ENCODE measurements at places on chromosomes 13 and 19.

- peak; percentile 86 for DNase-seq
Measured at GRCh38 chr19:37506387-37507166, at the start of gene ZNF793. Gene ZNF793, plus strand, starts transcription at chr19:37506939. Its CDS starts 16,501 bp downstream, at chr19:37523440.

DNA sequence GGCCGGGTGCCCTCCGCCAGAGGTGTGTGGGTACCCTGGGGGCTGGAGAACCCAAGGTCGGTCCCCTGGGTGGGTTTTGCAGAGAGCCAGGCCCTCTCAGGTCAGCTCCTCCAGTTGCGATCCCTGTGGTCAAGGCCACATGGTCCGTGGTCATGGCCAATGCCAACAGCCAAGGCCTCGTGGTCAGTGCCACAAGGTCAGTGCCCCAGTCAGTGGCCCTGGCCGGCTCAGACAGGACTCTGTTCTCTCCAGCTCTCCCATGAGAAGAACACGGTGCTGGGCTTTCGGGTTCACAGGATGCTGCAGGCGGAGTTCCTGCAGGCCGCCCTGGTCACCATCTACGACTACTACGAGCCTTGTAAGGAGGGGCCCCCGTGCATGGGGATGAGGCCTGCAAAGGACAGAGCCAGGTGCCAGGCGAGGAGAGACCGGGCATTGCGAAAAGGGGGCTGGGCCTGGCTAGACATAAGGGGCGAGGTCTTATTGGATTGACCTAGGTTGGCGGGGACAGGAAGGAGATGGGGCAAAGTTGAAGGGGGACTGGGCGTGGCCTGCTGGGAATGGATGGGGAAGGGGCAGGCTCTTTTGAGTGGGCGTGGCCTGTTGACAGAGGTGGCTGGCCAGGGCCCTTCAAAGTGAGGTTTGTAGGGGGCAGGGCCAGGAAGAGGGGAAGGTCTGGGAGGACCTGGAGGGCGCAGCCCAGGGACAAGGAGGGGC, 15.2 kb upstream of the SHFL start:
- DNase-seq, result no peak

DNA sequence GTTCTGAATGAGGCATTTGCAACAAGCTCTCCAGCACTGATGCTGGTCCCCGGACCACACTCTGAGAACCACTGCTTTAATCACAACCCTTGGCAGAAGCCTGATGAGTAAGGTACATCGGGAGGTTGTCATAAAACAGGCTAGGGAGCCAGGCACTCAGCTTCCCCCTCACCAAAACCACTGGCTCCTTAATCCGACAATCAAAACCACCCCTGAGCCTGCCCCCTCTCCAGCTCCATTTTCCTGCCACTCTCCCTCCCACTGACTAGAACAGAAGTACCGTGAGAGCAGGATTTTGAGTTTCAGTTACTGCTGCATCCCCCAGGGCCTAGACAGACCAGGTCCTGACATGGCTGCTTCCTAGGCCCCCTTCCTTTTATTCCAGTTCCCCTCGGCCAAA, 7.2 kb downstream of the GSK3A start:
- DNase-seq, result no peak

DNA sequence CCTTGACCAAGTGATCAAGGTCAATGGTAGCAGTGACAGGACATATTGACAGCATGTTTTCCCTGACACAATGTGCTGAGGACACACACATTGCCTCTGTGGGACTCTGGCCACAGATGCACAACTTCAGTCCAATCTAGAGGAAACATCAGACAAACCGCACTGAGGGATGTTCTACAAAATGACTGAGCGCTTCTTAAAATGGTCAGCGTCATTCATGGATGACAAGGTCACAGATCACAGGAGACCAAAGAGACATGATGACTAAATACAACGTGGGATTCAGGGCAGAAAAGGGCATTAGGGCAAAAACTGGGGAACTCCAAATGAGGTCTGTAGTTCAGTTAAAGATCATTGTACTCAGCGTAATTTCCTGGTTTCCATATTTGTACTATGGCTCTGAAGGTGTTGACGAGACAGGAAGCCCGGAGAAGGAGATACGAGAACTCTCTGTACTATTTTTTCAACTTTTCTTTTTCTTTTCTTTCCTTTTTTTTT, 20.6 kb downstream of the PBX4 start:
- DNase-seq, result peak; percentile 87

DNA sequence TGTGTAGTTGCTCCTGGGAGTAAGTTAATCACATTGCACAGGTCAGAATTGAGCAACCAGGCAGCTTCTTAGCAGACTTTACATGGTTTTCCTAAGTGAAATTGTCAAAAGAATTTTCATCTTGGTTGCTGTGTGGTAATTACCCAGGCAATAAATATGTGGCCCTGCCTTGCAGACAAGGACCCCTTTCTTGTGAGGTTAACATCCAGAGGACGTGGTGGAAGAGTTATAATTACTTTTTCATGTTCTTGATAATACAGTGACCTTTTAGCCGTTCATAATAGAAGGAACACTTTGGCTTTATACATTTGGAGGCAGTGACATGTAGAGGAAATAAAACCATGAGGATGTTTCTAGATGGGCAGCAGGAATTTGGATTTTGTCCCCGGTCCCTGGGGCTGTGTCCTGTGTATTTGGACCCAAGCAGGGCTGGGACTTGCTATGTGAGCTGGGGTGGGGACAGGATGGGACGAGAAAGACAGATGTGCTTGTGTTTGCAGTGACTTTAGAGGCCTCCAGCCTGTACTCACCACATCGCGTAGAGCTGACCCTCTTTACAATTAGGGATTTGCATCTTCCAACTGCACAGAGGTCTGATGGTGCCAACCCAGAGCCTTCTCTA, 156.2 kb downstream of the STK24 start:
- no peak for DNase-seq

DNA sequence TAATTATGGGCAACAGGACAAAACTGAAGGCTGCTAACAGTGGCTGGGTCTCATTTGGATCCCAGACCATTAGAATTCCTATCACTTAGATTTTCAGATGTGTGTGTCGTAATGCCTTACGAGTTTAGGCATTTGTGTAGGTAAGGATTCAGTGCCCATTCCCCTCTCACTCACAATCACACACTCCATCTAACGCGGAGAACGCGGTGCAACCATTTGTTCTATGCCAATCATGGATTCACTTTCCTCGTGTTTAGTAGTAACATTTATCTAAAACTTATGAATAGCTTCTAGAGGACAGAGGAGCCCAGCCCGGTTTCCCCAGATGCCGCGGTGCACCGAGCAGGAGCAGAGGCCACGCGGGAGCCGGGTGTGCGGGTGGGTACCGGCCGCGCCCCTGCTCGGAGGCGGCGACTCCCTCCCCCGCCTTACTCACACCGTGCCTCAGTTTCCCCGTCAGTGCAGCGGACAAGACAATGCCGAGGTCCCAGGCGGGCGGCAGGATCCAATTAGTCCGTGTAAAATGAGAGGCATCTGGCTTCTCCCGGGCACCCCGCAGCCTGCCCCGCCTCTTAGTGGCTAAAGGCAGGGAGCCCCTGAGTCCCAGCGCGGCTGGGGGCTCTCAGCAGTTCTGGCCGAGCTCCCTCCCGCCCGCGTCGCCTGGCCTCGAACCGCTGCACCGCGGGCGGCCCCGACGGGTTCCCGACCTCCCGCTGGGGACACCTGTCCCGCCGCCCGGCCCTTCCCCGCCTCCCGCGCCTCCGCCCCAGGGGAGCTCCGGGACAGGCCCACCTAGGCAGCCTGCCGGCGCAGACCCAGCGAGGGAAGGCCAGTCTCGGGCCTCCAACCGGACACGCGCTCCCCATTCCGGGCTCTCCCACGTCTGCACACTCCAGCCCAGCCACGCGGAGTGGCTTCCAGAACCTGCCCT, 5.9 kb upstream of the C1QTNF9B start:
- DNase-seq, result no peak

- no peak for DNase-seq
Measured at GRCh38 chr19:35170359-35171061, 16.0 kb downstream of the FXYD5 start.

DNA sequence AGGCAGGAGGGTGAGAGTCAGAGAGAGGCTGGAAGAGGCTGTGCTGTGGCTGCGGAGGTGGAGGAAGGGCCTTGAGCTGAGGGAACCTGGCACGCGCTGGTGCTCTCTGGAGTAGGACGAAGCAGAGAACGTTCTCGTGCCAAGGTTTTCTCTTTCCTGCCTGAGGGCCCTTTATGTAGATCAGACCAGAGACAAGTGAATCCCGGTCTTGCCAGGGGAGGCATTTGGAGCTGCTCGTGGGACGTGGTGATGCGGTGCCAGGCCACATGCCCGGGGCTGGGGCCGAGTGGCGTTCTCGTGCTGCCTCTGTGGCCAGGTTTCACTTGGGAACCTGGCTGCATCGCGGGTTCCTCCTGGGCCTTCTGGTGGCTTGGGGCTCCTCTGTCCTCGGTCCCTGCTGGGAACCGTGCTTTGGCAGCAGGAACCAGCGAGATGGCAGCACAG, 54.2 kb downstream of the KDM4B start:
- no peak for DNase-seq

DNA sequence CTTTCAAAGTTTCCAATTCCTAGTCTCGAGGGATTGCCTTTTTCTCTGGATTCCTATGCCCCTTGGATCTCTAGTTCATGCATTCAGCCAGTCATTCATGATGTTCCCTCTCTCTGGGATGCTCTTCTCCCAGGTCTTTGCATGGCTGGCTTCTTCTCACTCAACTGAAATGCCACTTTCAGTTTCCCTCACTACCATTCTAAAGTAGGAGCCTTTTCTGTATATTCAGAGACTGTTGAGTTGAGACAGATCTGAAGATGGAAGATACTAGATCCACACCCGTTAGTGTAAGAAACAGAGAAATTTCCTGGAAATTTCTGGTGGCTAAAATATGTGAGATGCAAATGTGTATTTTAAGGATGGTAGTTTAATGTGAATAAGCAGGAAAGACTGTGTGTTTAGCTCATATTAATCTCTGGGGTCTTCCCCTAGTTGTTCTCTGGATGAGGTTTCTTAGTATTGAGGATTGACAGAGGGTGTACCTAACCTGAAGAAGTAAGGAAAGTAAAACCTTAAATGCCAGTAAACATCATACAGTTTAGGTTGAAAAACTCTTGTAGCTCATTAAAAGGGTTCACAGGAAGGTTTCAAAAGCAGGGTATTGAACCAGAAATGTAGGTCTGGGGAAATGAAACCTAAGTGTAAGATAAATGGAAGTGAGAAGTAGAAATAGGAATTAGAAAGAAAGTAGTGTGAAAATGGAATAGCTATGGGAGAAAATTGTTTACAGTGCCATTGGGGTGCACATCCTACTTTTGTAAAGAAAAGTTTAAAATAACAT, 331.3 kb downstream of the NDFIP2 start:
- no peak for DNase-seq

DNA sequence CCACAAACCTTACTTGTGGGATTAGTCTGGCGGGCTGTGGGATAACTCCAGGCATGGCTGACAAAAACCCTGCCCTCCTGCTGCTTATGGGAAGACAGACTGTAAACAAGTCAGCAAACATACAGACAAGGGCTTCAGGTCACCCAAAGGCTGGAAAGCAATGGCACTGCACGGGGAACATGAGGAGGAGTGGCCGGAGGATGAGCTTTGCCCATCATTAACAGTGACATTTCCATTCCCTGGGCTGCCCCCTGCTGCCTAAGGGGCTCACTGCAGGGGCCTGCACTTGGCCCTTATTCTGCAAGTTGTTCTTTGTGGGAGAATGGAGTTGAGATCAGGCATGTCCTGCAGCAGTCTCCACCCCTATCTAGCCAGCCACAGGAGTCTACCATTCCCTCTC, 91.3 kb downstream of the UQCRFS1 start:
- no peak for DNase-seq

DNA sequence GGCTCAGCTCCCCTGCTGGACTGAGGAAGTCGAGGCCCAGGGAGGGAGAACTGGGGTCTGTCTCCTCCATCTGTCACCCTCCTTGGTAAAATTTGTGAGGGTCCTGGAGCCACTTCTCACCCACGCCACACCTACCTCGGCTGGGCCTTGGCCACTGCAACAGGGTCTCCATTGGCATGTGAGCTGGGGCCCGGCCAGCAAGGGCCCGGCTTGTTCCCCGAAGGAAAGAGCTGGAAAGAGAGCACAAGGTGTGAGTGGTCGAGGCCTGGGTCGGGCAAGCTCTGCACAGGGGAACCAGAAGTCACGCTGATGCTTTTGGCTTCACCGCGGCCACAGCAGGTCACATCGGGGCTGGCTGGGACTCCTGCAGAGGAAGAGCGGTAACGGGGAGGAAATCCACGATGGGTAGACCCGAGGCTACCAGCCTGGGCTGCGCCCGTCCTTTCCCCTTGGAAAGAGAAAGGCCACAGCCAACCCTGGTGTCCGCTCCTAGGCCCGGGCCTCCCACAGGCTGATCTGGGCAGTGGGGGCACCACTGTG, 9.0 kb downstream of the NANOS3 start:
- no peak for DNase-seq

DNA sequence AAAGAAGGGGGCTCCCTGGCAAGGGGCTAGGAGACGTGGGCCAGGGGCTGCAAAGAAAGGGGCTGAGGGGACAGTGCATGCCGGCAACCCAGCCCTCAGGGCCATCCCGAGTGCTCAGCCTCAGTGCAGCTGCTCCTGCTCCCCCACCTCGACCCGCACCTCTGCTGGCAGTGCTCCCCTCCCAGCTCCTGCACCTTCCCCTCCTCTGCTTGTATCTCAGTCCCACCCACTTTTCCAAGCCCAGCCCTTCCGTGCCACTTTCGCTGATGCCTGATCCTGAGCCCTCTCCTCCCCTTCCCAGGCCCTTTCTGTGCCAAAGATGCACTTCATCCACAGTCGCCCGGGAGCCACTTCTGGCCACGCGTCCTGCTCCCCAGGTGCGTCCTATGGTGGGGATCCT, 69.9 kb upstream of the KCTD15 start:
- no peak for DNase-seq

- DNase-seq, result no peak
Measured at GRCh38 chr13:102879793-102880499, 34.1 kb downstream of the ERCC5 start.

All from CD4-positive, alpha-beta T cell treated with Interleukin-15 for 4 hours (primary cell).